Stimulated activated naive CD4-positive, alpha-beta T cell treated with Interleukin-2 at 50 U/mL for 16 hours (primary cell): ENCODE measurements at places on chromosomes 3 and 15.
A peak's percentile ranks its signal among the peaks of the same experiment; 100 is the strongest.

DNA sequence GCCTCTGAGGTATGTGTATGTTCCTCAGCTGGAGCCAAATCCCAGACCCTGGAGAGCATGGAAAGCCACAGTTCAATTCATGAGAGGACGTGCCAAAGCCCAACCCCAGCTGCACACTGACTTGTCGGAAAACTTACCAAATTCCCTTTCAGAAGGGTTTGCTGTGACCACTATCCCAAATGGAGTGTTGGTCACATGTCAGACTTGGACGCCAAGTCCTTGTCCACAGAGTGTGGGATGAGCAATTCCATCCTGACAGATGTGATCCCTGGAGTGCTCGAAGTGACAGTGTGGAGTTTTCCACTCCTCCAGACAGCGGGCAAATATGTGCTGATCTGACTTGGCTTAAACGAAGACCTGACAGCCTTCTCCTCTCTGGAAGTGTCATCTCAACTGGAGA, 71.2 kb downstream of the RORA start:
- no peak for DNase-seq

DNA sequence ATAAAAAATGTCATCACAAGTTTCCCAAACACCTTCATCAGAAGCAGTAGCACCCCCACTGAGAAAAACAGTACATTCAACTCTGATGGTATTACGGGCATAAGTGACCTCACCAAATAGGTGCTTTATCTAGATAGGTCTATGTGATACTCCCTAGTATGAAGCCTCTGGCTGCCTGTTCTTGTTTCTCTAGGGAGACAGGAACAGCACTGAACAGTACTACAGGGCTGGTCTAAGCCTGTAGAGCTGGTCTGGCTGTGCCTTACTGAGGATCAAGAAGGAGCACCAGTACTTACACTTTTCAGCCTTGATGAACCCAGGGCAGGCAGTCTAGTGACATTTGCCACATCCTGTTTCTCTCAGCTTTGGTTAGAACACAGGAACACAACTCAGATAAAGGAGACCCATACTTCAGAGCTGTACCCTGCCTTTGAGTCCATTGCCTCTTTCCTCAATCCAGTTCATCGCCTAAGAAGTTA, 35.9 kb downstream of the OXNAD1 start:
- DNase-seq, result no peak

DNA sequence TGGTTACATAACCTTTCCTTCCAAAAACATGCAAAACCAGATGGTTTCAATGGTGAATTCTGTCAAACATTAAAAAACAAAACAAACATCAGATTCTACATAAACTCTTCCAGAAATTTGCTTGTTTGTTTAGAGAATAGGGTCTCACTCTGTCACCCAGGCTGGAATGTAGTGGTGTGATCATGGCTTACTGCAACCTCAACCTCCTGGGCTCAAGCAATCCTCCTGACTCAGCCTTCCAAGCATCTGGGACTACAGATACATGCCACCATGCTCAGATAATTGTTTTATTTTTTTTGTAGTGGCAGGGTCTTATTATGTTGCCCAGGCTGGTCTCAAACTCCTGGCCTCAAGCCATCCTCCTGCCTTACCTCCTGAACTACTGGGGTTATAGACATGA, 36.1 kb downstream of the FBXL2 start:
- no peak for DNase-seq

GRCh38 chr3:12896063-12896985, 55.0 kb upstream of the RPL32 start:
- DNase-seq, result no peak

DNA sequence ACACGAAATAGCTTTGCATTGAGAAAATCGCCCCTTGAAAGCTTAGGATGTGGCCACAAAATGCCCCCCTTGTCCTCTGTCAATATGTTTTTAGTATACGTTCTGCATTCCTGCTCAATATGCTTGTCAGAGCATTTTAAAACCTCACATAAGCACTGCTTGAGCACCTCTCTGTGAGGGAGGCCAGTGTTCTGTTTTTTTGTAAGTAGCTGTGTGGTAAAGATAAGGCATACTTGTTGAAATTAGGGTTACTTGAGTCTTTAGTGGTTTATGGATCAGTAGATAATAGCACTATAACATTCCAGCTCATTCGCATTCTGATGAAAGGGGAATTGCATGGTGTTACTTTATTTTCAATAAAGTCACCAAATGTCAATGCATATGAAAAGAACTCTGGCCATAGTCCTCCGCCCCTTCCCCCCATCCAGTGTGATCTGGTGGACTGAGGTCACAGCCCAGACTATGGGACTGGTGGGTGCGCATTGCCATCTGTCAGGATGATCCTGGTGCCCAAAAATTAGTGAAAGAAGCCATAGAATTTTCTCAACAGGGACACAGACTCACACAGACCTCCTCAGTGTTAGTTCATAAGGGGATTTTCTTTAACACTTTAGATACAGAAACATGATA, 33.1 kb downstream of the IL1RAP start:
- no peak for DNase-seq

- DNase-seq, result peak; percentile 29
Measured at GRCh38 chr15:60392601-60392985, 5.2 kb downstream of the ANXA2 start.

GRCh38 chr3:43034911-43035310, 55.8 kb downstream of the GASK1A start:
- DNase-seq, result no peak

GRCh38 chr3:47251689-47252088, 30.9 kb downstream of the KIF9 start:
- DNase-seq, result no peak

DNA sequence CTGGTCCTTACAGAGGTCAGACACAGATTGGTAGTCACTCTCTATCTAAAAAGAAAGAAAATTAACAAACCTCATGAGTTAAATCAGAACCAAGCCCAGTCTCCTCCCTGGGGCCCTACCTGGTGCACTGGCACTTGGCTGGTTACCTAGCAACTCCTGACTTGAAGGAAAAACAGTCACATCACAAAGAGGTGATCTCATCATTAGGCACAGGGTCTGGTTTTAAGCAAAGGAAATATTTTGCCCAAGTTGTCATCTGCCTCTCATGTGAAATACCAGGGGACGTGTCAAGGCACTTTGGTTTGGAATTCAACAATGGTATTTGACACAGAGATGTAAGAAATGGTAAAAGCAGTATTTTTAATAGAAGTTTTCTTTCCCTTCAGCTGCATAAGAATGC, 47.7 kb upstream of the FMN1 start:
- DNase-seq, result no peak

DNA sequence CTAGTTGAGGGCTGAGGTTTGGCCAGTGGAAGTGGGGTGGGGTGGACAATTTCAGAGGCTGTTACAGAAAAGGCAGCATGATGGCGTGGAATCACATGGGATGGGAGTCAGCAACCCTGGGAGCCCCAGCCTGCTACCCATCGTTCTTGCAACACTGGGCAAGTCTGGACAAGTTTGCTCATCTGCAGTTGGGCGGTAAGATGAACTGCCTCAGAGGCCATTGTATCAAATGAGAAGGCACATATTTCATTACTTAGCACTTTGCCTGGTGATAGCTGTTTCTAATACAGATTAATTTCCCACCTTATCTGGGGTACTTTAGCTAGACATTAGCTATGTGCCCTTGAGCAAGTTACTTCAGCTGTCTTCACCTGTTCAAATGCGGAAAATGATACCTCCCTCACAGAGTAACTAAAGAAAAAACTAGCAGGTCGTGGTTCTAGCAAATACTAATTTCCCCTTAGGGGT, 248.9 kb downstream of the THSD4 start:
- DNase-seq, result no peak

- no peak for DNase-seq
Measured at GRCh38 chr3:30169487-30169886, 436.9 kb upstream of the TGFBR2 start.

GRCh38 chr3:44041726-44042125, 200.0 kb upstream of the TOPAZ1 start:
- no peak for DNase-seq

DNA sequence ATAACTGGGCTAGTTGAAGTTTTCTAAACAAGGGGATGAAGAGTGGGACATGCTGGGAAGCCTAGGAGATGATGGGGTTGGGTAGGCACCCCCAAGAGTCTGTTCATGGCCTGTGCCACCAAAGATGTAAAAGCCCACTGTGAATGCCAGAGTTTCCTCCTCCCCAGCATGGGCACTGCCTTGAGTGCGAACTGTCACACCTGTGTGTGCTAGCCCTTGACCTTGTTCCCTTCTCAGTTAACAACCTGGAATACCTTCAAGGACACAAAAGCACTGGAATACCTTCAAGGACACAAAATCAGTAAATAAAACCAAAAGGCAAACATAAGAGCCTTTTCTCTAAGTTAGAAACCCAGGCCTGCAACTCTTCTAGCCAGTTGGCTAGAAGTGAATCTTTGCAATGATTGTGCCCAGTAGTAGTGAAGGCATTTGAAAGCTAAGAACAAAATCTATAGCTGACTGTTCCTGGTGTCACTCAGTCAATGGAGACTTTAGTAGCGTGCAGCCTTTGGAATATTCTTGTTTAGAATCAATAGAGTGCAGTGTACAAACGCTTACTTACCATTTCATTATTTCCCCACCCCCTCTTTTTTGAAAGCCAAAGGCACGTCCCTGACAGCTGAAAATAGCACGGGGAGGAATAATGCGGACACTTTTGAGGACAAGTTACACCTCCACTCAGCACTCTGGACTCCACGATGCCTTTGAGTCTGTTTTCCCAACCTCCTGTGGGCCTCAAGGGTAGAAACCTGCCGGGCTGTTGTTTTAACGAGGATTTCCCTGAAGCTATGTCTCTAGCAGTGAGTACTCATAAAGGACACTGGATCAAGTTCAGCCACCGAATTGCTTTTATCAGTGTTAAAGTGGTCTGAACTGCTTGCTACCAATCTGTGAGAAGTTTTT, 24.2 kb downstream of the PSMD6 start:
- DNase-seq, result no peak

- no peak for DNase-seq
Measured at GRCh38 chr15:57647791-57648130, 56.1 kb downstream of the MYZAP start.

DNA sequence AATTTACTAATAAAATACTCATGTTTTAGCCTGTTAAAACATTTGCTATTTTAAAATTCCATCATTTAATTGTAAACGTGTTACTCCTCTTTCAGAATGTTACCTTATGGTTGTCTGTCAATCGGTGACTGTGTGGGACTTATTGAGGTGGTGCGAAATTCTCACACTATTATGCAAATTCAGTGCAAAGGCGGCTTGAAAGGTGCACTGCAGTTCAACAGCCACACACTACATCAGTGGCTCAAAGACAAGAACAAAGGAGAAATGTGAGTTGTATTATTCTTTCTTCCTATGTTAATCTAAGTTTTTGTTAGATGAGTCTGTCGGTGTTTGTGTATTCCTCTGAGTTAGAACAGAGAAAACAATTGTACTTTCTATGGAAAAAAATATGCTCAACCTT, 21.7 kb downstream of the KCNMB3 start:
- no peak for DNase-seq

DNA sequence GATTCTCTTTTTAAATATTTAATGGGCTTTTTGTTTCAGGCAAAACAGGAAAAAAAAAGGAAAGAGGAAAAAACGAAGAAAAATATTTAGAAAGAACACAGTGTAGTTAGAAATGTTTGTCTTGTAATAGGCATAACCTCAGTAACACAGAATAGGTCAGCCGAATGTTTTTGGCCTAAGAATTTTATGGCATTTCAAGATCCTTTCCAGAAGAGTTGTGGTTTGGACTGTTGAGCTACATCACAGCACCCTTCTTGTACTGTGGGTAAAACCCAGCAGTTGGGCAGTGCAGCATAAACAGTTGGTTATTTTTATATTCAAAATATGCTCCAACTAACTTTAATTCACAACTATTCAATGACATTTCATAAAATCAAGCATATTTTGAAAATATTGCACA, 474.4 kb upstream of the AGTR1 start:
- DNase-seq, result no peak

DNA sequence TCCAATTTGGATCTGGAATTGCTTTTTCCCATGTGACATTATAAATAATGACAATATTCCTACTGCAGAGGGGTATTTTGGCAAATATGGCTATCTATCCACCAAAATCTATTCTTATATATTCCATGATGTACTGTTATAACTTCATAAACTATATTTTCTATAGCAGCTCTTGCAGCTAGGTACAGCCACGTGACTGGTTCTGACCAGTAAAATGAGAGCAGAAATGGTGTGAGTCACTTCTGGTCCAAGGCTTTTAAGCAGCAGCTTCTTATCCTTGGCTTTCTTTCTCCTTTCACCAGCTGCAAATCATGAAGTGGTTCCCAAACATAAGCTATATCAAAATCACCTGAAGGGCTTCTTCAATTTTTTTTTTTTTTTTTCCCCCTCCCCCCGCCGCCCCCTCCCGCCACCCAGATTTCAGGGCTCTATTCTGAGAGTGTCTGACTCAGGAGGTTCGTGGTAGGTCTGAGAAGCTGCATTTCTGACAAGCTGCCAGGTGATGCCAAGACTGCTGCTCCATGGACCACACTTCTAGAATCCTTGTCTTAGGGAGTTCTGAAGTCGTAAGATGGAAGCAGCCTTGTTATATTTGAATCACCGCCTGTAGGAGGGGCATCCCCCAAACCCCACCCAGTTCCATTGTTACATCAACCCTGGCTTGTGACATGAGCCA, 357.5 kb downstream of the CHST2 start:
- DNase-seq, result no peak

- DNase-seq, result no peak
Measured at GRCh38 chr3:58564456-58565160, 12.6 kb downstream of the FAM107A start.

GRCh38 chr3:168951884-168952283, 711.6 kb downstream of the MECOM start:
- DNase-seq, result no peak

DNA sequence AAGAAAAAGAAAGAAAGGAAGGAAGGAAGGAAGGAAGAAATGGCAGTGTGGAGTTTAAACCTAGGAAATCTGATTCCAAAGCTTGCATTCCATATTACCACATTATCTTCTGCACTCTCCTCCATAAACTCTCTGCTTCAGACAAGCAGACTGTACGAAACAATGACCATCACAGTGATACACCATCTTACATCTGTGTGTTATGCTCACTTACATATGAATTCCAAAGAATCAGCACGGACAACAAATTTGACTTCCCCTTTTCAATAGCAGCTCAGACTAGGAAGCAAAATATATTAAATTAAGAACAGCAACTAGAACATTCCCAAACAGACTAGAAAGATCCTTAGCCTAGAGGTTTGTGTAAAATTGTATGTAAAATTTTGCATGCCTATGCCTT, 18.0 kb upstream of the PPM1L start:
- DNase-seq, result no peak

DNA sequence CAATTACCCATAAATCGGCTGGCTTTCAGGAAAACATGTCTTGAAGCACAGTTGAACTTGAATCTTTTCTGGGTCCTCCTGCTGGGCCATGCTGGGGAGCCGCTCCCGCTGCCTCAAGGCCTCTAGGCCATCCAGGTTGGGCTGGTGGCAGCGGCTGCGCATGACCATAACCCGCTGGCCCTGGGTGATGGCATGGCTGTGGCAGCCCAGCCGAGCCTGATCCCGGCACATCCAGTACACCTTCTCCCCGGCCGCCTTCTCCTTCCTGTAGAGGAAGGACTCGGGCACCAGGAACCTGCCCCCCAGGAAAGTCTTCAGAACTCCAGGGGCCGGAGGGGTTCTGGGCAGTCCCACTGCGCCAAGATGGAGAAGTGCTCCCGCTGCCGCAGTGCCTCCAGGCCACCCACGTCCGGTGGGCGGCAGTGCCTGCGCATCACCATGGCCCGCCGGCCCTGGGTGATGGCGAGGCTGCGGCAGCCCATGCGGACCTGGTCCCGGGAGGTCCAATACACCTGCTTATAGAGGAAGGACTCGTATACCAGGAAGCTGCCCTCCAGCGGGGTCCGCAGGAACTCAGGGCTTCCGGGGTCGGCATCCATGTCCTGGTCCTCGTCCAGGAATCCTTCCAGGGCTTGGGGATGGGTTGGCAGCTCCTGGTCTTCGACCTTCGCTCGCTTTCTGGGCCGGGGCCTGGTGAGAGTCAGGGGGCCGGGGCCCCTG, 84.3 kb upstream of the FXR1 start:
- DNase-seq, result no peak
